Activated CD4-positive, alpha-beta T cell treated with anti-CD3 and anti-CD28 coated beads, Interleukin-2, amount 10 ng/mL, durations not matched to agents 7 days and 5 days (primary cell): ENCODE measurements at places on chromosomes 5 and 9.

DNA sequence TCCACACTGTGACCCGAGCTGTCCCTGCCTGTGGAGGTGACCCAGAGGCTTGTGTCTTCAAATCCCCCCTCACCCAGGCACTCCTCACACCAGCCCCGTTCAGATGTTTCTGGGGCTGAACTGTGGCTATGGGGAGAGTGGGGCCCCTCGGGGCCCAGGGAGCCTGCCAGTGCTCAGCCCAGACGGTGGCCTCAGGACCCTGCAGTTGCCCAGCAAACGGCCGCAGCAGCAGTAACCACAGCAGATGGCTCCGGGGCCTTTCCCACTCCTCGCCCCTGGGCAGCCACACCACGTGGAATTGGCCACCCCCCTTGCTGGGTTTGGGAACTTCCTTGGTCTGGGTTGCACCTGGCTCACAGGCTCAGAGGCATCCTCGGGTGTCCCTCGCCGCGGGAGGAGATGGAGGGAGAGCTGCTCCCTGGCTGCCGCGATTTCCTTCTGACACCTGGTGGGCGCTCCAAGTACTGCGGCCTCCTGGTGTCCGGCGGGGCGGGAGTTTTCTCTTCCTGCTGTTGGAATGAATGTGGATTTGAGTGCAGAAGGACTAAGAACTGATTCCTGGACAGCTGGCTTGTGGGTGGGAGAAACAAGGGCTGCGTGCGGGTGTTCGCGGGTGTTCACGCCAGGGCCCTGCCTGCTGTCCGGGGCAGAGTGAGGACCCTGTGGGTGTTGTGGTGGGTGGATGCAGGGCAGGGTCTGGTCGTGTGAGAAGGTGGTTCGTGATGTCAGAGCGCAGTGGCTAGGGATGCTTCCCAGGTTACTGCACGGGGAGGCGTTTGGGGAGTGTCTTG, 97.5 kb downstream of the COL5A1 start:
- H3K27me3 ChIP-seq, result no peaks in the 10 kb centered on the region
- H3K27ac ChIP-seq, result no peak overlapping the region
- DNase-seq, result peak; percentile 6
- H3K4me3 ChIP-seq, result no peak overlapping the region
- H3K4me1 ChIP-seq, result no peaks in the 10 kb centered on the region

GRCh38 chr5:107377277-107377609, 293.5 kb downstream of the EFNA5 start:
- no peak overlapping the region for H3K27ac ChIP-seq
- no peaks in the 10 kb centered on the region for H3K27me3 ChIP-seq
- DNase-seq, result no peak
- no peaks in the 10 kb centered on the region for H3K4me1 ChIP-seq
- no peaks in the 10 kb centered on the region for H3K36me3 ChIP-seq

GRCh38 chr5:72612810-72613209, 105.6 kb upstream of the ZNF366 start:
- H3K4me1 ChIP-seq, result no peaks in the 10 kb centered on the region
- no peak overlapping the region for H3K4me3 ChIP-seq
- no peaks in the 10 kb centered on the region for H3K36me3 ChIP-seq
- DNase-seq, result no peak
- no peak overlapping the region for H3K27ac ChIP-seq
- H3K27me3 ChIP-seq, result peaks cover 16% of the 10 kb centered on the region

DNA sequence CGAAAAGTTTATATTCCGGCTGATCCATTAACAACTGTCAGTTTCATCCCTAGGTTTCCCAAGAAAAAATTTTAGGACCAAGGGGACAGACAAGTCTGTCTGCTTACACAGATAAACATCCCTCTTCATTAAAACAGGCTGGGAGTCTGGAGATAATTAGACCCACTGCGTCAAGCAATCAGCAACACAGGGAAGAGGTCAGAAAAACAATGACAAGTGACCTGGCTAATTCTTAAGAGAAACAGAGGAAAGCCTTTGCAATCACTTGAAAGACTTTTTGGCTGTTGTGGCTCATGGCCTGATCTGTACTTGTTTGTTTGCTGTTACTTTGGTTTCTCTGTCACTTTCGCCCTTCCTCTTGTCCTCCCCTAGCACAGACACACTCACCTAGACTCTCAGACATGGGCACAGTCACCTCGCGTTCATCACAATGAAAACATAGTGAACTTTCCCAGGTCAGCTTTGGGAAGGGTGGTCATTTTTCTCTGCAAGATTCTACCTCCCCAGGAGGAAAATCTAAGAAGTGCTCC, 2.9 kb upstream of the CCDC192 start:
- H3K27me3 ChIP-seq, result peaks cover 4% of the 10 kb centered on the region
- no peaks in the 10 kb centered on the region for H3K4me1 ChIP-seq
- H3K27ac ChIP-seq, result no peak overlapping the region
- H3K36me3 ChIP-seq, result no peaks in the 10 kb centered on the region
- DNase-seq, result no peak

- DNase-seq, result no peak
- peaks cover 2% of the 10 kb centered on the region for H3K27me3 ChIP-seq
- no peaks in the 10 kb centered on the region for H3K36me3 ChIP-seq
These were observed 46.5 kb downstream of the ELOVL7 start for GRCh38 chr5:60797482-60798153.

DNA sequence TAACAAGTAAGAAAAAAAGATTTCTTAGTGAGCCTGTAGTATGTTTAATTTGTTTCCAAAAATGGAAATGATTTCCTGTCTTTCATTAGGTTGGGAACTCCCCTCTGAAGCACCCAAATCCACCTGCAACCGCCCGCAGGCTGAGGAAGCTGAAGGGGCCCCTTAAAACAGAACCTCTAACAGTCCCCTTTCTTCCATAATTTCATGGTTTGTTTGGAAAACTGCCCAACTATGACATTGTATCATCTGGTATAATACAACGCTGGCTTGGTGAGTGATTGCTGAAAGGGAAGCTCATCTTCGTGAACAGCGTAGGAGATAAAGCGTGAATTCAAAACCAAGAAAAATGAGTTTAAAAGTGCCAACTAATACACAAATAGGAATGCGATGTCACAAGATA, 215.5 kb downstream of the FSTL4 start:
- H3K27ac ChIP-seq, result no peak overlapping the region
- H3K4me1 ChIP-seq, result peaks cover 13% of the 10 kb centered on the region
- H3K27me3 ChIP-seq, result no peaks in the 10 kb centered on the region
- H3K4me3 ChIP-seq, result no peak overlapping the region

- H3K4me3 ChIP-seq, result no peak overlapping the region
- H3K27ac ChIP-seq, result no peak overlapping the region
- H3K4me1 ChIP-seq, result no peaks in the 10 kb centered on the region
- no peaks in the 10 kb centered on the region for H3K36me3 ChIP-seq
These were observed 657.8 kb downstream of the TLE1 start for GRCh38 chr9:81031422-81032029.

- H3K27ac ChIP-seq, result no peak overlapping the region
- H3K4me1 ChIP-seq, result peaks cover 40% of the 10 kb centered on the region
- peaks cover 2% of the 10 kb centered on the region for H3K27me3 ChIP-seq
- H3K36me3 ChIP-seq, result peaks cover 3% of the 10 kb centered on the region
- no peak for DNase-seq
- no peak overlapping the region for H3K4me3 ChIP-seq
These were observed 98.7 kb downstream of the ZNF462 start for GRCh38 chr9:106961623-106962022.

GRCh38 chr5:133985540-133986180, 17.2 kb upstream of the C5orf15 start:
- H3K4me1 ChIP-seq, result peaks cover 9% of the 10 kb centered on the region
- DNase-seq, result no peak
- no peaks in the 10 kb centered on the region for H3K27me3 ChIP-seq
- H3K4me3 ChIP-seq, result no peak overlapping the region

- no peak overlapping the region for H3K4me3 ChIP-seq
- H3K4me1 ChIP-seq, result no peaks in the 10 kb centered on the region
- H3K36me3 ChIP-seq, result no peaks in the 10 kb centered on the region
- DNase-seq, result no peak
- no peaks in the 10 kb centered on the region for H3K27me3 ChIP-seq
- H3K27ac ChIP-seq, result no peak overlapping the region
These were observed 203.7 kb upstream of the TUT7 start for GRCh38 chr9:86557918-86558317.

GRCh38 chr9:127320115-127320378, 55.5 kb downstream of the GARNL3 start:
- H3K27me3 ChIP-seq, result peaks cover 23% of the 10 kb centered on the region
- H3K4me3 ChIP-seq, result no peak overlapping the region
- H3K36me3 ChIP-seq, result no peaks in the 10 kb centered on the region
- no peak for DNase-seq

DNA sequence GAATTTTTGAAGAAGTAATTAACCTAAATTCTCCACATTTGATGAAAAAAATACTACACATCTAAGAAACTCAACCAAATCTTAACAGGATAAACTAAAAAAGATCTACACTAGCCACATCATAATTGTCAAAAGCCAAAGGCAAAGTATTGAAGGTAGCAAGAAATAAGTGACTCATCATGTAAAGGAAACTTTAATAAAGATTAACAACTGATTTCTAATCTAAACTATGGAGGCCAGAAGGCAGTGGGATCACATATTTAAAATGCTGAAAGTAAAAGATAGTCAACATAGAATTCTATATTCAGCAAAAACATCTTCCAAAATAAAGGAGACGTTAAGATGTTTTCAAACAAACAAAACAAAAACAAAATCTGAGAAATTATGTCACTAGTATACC, 2002.9 kb downstream of the MAT2B start:
- DNase-seq, result no peak
- no peak overlapping the region for H3K4me3 ChIP-seq
- H3K4me1 ChIP-seq, result no peaks in the 10 kb centered on the region

DNA sequence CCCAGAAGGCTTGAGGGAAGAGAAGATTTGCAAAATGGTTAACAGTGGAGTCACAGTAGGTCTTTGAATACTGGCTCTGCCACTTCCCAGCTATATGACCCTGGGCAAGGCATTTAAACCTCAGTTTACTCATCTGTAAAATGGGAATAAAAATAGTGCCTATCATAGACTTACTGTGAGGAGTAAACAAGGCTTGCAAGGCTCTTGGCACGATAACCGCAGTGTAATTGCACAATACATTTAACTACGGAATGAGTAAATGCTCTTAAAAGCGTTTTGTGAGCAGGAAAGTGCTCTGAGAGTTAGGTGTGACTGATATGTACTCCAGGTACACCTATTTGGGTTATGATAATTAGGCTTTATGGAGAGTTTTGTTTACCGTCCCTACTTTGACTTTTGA, 8.4 kb downstream of the SLC36A3 start:
- no peak overlapping the region for H3K27ac ChIP-seq
- H3K36me3 ChIP-seq, result no peaks in the 10 kb centered on the region
- peaks cover 4% of the 10 kb centered on the region for H3K27me3 ChIP-seq
- DNase-seq, result no peak
- H3K4me3 ChIP-seq, result no peak overlapping the region

- peaks cover 22% of the 10 kb centered on the region for H3K4me1 ChIP-seq
- H3K27ac ChIP-seq, result no peak overlapping the region
- no peak for DNase-seq
- peaks cover 90% of the 10 kb centered on the region for H3K36me3 ChIP-seq
These were observed 32.4 kb downstream of the PCDHGC5 start for GRCh38 chr5:141521244-141521781.

DNA sequence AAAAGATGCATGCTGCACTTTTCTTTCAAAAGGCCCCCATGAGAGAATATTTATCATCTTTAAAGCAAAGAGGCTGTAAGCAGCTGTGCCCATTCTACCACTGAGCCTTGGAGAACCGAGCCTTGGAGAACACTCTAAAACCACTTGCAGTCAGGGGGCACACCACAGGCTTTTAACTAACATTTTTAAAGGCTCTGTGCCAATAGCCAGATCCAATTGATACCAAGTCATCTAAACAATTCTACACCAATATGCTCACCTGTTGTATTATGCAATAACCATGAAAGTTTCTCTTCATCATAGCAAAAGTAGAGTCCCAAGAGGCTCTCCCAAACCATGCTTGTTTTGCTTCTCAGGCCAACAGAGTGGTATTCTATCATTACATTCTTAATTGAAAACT, 1090.5 kb upstream of the SEMA6A start:
- no peak overlapping the region for H3K4me3 ChIP-seq
- no peaks in the 10 kb centered on the region for H3K27me3 ChIP-seq
- DNase-seq, result no peak
- no peaks in the 10 kb centered on the region for H3K36me3 ChIP-seq
- H3K4me1 ChIP-seq, result no peaks in the 10 kb centered on the region

DNA sequence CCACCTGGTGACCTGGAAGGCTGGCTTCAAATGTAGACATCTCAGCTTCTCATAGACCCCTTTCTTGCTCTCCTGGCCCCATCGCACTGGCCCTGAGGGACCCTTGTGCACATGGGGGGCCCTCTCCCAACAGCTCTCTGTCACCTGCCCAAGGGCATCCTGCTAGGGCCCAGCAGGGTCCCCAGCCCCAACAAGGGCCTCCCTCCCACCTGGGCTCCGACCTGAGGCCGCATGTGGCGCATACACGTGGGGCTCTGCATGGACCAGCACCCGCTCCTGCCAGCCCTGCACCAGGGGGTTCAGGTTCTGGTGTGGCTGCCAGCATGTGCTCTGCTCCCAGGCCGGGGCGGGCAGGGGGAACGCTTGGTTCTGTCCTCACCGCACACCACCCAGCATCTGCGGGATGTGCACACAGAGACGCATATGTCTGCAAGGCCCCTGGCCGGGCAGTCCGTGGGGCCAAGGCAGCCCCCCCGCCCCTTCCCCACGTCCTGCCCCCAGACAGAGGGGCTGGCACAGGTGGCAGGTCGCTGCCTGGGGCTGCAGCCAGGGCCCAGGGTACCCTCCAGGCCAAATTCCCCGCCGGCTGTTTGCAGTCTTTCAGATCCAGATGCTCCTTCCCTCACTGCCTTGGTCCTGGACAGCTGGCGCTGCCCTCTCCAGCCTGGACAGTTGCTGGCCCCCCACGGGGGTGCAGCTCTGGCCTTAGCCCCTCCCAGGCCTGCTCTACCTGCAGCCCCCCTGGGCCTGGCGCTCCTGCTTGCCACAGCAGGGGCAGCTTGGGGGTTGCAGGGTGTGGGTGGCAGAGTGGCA, 17.9 kb upstream of the NRARP start:
- H3K27me3 ChIP-seq, result peaks cover 3% of the 10 kb centered on the region
- H3K4me3 ChIP-seq, result no peak overlapping the region
- H3K27ac ChIP-seq, result peak overlapping the region; percentile 83
- H3K4me1 ChIP-seq, result peaks cover 8% of the 10 kb centered on the region
- no peak for DNase-seq
- no peaks in the 10 kb centered on the region for H3K36me3 ChIP-seq

- peaks cover 2% of the 10 kb centered on the region for H3K4me1 ChIP-seq
- no peak overlapping the region for H3K4me3 ChIP-seq
- no peaks in the 10 kb centered on the region for H3K36me3 ChIP-seq
- H3K27ac ChIP-seq, result no peak overlapping the region
These were observed 135.1 kb downstream of the SIL1 start for GRCh38 chr5:139062910-139063663.
